Right ventricle myocardium superior (tissue), 1 donor: ENCODE measurements at places on chromosomes 1 and 21.

- no peak for DNase-seq
These were observed 469.8 kb downstream of the USP25 start for GRCh38 chr21:16199539-16199938.

DNA sequence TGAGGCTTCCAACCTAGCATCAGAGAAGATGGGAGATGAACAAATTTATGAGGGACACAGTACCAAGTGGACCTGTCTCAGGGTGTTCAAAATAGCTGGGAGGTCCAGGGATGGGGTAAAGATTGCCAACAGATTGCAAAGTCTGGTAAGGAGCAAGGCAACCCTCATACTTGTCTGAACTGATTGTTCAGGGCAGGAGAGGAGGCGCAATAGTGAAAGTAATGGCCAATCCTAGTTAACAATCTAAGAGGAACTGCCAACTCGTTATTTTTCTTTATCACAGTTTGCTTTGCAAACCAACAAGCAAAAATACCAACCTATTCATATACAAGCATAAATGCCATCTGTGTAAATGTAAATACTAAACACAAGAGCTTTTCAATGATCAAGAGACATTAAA, 78.4 kb upstream of the S1PR1 start:
- DNase-seq, result no peak

DNA sequence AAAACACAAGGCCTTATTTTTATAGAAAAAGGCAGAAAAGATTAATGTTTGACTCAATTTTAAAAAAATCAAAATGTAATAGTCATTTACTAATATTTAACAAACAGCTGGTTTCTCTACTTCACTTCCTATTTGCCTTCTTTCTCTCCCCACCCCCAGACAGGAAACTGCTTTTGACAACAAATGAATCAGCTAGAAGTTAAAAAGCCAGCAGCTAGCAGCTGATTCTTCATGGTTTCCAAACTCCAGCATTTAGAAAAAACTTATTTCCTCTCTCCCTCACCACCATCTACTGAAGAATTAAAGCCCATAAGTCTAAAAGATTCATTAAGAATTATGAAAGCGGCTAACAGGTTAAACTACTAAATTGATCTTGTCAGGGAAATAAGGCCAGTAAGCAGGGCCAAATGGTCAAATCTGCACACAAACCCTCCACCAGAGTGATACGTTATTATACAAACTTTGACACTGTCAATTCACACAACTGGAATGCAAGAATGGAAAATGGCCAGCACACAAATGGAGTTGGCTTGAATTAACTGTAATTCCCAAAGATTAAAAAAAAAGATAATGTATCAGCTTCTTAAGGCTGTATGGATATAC, 4.0 kb downstream of the WDR26 start:
- DNase-seq, result no peak

GRCh38 chr1:8256321-8256720, 61.6 kb upstream of the SLC45A1 start:
- no peak for DNase-seq

- no peak for DNase-seq
These were observed 164.0 kb upstream of the UBE2U start for GRCh38 chr1:64039390-64039926.

DNA sequence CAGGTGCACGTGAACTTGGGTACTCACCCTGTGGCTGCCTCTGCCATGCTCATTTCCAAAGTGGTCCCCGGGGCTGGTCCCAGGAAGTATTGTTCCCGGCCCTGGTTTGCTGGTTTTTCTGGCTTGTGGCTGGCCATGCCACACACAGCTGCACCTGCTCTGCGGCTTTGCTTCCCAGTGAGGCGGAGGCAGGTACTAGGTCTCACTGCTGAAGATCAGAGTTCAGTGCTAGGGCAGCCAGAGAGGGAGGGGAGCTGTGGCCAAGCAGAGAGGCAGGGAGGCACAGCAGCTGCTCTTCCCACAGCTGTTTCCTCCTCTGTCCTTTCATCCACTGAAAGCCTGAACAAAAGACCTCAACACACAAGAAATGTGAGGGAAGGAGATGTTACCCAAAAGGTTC, 30.5 kb downstream of the ENO1 start:
- no peak for DNase-seq

DNA sequence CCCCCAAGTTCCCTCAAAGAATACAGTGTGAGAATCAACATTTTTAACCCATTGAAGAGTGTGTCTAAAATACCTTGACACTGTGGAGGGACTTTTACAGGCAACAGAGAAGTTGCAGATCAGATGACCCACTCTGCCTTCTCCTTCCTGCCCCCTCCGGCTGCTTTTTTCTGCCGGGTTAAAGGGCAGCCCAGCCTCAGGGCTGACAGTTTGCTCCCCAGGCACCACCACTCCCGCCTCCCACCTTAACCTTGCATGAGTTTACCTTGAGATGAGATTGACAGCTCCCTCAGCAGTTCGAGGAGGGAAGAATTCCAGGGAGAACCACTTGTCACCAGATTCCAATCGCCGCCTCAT, 3.2 kb downstream of the MTHFR start:
- peak; percentile 63 for DNase-seq

GRCh38 chr1:168957818-168958217, 148.7 kb upstream of the ATP1B1 start:
- no peak for DNase-seq

- DNase-seq, result no peak
These were observed 428.9 kb downstream of the MATN1 start for GRCh38 chr1:30294508-30294907.

DNA sequence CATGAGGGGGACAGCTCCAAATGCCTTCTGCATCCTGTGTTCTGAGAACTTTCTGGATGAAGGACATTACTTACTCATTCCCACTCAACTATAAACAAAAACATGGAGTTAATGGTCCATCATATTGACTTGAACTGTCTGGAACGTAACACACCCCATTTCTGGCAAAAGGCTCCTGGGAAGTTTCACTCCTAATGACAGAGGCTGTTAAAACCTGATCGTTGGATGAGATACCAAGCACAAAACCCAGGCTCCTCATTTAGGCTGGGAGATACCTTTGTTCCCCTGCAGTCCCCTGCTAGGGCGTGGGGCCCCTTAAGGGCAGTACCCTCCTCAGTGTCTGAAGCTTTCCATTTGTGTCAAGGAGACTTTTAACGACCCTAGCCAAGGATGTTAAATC, 78.9 kb downstream of the RHOU start:
- no peak for DNase-seq

DNA sequence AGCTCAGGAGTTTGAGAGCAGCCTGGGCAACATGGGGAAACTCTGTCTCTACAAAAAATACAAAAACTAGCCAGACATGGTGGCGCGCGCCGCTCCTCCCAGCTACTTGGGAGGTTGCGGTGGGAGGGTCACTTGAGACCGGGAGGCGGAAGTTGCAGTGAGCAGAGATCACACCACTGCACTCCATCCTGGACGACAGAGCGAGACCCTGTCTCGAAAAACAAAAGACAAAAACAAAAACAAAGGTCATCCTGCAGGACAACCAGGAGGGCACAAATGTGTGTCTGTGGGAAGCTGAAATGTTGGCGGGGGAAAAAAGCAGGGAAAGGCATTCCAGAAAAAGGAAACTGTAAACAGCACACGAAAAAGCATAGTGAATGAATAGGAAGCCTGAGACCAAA, 104.1 kb upstream of the HNRNPU start:
- DNase-seq, result no peak

DNA sequence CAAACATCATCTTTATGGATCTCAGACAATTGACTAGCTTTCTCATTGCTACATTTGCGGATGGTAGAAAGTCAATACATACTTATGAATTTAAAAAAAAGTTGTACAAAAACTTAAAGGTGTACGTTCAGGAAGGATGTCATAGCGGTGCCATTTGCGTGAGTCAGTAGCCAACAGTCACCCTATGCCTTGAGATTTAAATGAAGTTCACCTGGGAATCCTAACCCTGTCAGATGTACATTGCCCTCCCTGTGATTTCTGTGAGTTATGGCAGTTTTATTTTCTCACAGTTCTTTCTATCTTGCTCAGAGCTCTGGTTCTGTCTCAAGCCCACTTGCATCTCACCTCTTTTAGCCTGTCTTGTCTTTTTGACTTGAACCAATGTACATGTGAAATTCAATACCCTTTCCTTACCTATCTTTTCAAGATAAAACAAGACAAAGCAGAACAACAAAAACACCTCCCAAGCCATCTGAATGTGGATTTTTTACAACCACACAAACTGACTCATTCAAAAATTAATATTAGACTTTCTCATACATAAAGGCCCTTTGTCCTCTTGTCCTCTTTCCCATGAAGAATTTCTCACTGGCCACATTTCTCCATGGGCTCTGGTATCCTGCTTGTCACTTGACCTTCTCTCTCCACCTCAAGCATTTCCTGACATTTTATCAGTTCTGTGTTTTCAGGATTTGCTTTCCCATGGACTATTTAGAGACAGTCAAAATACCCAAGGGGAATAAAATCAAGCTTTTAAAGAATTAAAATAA, 25.3 kb upstream of the ZNF697 start:
- no peak for DNase-seq

GRCh38 chr1:205843036-205843859, 6.7 kb downstream of the PM20D1 start:
- no peak for DNase-seq

DNA sequence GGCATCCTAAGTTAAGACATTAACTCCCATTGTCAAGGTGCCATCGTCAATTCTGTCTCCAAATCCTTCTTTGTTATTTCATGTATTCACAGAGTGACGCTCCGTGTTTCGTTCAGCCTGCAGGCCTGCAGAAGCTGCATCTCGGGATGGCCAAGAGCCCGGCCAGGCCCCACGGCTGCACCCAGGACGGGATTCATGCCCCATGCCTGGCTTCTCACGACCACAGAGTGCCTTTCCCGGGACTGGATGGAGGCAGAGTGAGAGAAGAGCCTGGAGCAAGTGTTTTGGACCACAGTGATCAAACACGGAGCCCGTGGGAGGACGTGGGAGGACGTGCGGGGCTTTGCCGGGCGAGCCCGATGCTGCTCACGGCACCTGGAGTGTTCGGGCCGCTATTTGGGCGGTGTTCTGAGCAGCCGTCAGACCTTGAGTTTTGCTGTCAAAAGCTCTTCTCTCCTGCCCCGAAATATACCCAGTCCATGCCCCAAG, 56.8 kb downstream of the COL6A1 start:
- DNase-seq, result no peak

GRCh38 chr1:4778056-4778455, 123.6 kb downstream of the AJAP1 start:
- DNase-seq, result no peak

GRCh38 chr1:156664767-156665411, 12.3 kb downstream of the NES start:
- peak; percentile 82 for DNase-seq

DNA sequence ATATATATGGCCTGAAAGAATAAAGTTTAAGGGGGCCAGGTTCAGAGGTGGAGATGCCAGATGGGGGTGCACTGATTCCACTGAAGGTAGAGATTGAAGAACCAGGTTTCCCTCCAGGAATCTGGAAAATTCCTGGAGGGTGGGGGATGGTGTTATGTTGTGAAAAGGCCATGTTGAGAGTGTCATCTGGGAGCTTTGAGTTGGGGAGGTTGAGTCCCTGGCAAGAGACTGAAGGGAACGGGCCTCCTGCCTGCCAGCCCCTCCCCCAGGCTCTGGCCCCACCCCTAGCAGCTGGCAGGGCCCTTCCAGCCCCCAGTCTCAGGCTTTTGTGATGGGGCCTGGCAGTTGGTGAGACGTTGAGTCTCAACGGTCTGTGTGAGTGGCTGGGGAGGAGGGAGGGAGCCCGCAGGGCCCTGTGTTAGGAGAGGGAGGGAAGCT, 4.1 kb downstream of the PTPRU start:
- DNase-seq, result no peak

- DNase-seq, result no peak
These were observed 49.1 kb upstream of the IFNLR1 start for GRCh38 chr1:24235921-24236788.

DNA sequence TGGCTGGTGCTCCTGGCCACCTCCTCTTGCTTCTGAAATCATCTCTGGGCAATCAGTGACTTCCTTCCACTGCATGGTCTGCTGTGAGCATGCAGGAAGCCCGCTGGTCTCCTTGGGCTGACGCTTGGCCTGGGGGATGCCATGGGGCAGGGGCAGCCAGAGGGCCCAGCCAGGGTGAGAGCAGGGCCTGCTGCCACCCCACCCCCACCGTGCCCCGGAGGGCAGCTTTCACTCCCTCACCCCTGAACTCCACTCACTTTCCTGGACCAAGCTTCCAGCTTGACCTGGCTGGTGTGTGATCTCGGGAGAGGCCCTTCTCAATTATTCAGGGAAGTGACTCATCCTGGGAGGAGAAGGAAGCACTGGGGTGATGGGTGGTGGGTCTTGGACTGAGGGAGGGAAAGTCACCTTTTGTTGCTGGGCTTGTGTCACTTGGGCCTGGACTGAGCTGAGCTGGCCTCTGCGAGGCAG, 270.2 kb upstream of the CSF3R start:
- no peak for DNase-seq

DNA sequence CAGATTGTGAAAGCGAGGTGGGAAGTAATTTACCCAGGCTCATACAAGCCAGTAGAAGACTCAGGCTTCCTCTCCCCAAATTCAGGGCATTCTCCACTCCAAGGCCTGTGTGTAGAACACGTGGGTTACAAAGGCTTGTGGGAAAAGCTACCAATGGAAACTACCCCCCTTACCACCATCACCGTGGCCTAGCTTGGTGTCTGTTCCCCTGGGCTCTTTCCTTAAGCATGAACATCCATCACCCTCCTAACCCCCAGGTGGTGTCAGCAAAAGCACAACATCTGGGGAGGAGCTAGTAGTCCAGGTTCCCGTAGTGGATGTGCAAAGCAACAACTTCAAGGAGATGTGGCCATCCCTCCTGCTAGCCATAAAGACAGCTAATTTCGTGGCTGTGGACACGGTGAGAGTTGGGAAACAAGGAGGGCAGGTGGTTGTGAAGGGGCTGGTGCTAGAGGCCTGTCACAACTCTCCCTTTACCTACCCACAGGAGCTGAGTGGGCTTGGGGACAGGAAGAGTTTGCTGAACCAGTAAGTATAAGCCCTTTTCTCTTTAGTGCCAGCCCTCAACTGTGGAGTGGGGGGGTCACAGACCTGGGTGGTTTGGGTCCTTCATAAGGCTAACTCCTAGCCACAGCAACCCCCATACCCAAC, 701 bp upstream of the MUTYH start:
- DNase-seq, result no peak

- no peak for DNase-seq
These were observed 1300.0 kb downstream of the PLA2G4A start for GRCh38 chr1:188128761-188129160.

DNA sequence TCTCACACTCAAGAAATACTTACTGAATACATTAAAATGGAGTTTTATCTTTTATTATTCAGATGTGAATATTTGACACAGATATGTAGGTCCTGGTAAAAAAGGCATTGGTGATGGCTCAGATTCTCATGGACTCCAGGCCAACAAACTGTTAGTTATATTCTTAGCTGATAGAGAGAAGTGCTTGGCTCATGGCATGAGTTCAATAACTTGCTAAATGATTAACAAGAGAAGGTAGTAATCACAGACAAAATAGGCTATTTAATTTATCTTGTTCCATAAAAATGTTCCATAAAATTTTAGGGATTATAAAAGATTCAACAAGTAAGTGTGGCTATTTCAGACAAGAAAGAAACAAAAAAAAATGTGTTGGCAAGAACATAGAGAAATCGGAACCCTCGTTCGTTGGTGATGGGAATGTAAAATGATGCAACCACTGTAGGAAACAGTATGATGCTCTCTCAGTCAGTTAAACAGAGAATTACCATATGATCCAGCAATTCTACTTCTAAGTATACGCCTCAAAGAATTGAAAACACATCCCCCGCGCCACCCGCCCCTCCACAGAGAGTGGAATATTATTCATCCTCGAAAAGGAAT, 737.8 kb upstream of the ADAMTS5 start:
- DNase-seq, result no peak

- no peak for DNase-seq
These were observed 134.5 kb upstream of the AJAP1 start for GRCh38 chr1:4519954-4520353.
